ENCODE measurements at places on chromosomes 7 and 10. TPM values are rescaled to one million over a fixed set of nuclear protein-coding genes. Genes with fewer than 3 reads are reported as not detected.

ACSM6 gene
- polyA plus RNA-seq = not detected

POLL gene
- polyA plus RNA-seq = 13.3 TPM

GRM3 gene
- polyA plus RNA-seq = not detected

PRSS37 gene
- not detected for polyA plus RNA-seq

ABCB4 gene
- 0.63 TPM for polyA plus RNA-seq

PAX4 gene
- not detected for polyA plus RNA-seq

SLC18A3 gene
- not detected for polyA plus RNA-seq

GRCh38 chr10:107546284-107546683 is 381.8 kb upstream of the SORCS1 start:
- H3K27ac ChIP-seq = no peak overlapping the region
- no peak for DNase-seq
- no peak overlapping the region for H3K4me3 ChIP-seq
- H3K27me3 ChIP-seq = no peaks in the 10 kb centered on the region
- H3K36me3 ChIP-seq = no peaks in the 10 kb centered on the region
- H3K4me1 ChIP-seq = no peaks in the 10 kb centered on the region

DNA sequence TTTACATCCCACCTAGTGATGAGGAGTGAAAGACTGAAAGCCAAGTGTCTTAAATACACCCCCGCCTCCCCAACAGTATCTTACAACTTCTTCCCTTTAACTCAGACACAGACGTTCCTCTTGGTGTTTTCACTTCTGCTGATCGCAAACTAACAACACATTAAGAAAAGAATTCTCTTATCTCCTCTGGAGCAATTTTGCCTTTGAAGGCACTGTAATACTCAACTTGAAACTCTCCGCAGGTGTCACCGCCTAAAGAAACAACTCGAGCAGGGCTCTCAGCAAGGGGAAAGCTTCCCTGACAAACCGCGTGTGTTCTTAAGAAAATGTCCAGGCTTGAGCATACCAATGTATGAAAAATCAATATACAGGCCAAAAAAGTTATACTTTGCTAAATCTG is 452 bp downstream of the SEMA3C start:
- H3K36me3 ChIP-seq = no peaks in the 10 kb centered on the region
- H3K27ac ChIP-seq = no peak overlapping the region
- no peak for DNase-seq
- H3K4me1 ChIP-seq = no peaks in the 10 kb centered on the region
- no peaks in the 10 kb centered on the region for H3K27me3 ChIP-seq
- peak overlapping the region; percentile 58 for H3K4me3 ChIP-seq

DNA sequence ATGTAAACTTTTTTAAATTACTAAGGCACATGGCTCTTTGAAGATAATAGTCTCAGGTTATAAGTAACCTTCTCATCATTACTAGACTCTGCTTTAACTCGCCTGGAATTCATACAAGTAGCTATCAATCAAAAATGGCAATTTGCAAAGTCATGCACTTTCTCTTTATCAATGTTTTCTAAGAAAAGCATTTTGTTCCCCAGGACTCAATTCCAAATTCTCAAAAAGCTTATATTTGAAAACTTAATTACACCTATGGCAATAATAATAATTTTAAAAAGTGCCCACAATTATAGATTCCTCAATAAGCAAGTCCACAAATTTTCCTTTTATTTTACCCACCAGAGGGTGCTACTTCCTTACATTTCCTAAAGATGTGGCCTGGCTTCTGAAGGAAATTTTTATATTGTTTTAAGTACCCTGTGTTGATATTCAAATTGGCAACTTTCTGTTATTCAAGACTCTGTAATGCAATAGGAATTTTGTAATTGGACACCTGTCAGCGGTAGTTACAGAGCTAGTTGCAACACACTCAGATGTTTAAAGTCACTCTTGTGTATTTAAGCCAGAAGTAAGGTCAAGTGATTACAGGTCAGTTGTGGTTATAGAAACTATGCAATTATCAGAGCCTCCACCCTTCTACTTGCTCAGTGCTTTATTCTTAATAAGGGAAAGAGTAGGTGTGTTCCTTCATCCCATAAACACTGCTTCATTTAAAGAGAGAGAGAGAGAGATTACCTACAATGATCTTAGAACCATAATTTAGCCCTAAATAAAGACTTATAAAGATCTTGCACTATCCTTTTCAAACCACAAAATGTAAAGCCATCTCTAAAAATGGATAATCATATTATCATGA is 47.1 kb upstream of the HYAL4 start:
- DNase-seq = no peak
- H3K4me3 ChIP-seq = no peak overlapping the region
- no peaks in the 10 kb centered on the region for H3K27me3 ChIP-seq
- H3K4me1 ChIP-seq = peaks cover 3% of the 10 kb centered on the region
- no peaks in the 10 kb centered on the region for H3K36me3 ChIP-seq

- no peaks in the 10 kb centered on the region for H3K4me1 ChIP-seq
- H3K27ac ChIP-seq = no peak overlapping the region
- no peak overlapping the region for H3K4me3 ChIP-seq
- DNase-seq = no peak
- no peaks in the 10 kb centered on the region for H3K36me3 ChIP-seq
Observed at GRCh38 chr7:16411391-16411790, 9.9 kb downstream of the CRPPA start.

DNA sequence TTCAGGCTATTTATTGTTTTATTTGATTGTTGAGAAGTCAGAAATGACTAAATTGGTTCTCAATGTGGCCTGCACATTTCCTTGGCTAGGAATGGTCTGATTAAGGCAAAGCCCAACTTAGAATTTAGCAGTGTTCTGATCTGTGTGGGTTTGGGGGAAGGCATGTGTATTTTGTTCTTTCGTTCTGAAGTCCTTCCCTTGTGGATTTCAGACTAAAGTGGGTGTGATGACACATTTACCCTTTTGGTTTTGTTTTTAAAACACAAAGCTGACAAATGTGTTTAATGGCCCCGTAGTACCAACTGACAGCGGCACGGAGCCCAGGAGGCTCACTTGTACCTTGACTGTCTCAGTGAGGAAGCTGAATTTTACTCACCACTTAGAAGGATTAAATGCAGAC is 452.3 kb upstream of the GALNT17 start:
- H3K27me3 ChIP-seq = no peaks in the 10 kb centered on the region
- H3K4me3 ChIP-seq = no peak overlapping the region
- no peaks in the 10 kb centered on the region for H3K36me3 ChIP-seq
- H3K4me1 ChIP-seq = no peaks in the 10 kb centered on the region

DNA sequence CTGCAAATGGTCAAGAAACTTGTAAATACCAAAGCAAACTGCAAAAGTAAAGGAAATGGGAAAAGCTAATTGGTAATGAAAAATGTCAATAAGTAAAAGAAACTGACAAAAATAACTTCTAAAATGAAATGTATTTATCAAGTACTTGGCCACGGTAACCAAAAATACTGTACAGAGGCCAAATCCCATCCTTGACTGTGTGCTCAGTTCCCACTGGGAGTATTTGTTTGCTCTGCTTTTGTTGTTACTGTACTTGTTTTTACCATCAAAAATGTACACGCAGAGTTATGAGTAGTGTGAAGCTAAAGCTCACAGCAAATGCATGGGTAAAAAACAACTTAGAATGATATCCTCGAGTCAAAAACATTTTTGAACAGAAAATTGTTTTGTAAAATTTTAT is 31.1 kb downstream of the ENKUR start:
- H3K36me3 ChIP-seq = no peaks in the 10 kb centered on the region
- H3K4me1 ChIP-seq = no peaks in the 10 kb centered on the region
- H3K4me3 ChIP-seq = no peak overlapping the region
- no peaks in the 10 kb centered on the region for H3K27me3 ChIP-seq

DNA sequence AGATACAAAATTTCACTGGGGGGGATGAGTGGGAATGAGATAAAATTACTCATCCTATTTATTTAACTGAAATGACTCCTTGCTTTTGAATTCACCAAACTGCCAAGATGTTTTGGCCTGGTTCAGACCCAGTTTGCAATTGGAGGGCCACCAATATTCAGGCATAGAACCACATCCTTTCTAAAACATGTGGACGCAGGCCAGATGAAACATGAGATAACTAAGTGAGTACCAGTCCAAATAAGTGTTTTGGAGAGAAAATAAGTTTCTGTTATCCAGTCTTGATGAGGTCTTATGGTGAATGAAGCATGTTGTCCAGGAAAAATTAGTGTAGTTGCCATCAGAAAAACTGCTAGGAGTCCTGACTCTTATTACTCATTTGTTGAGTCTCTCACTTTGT is 36.3 kb upstream of the PDK4 start:
- no peaks in the 10 kb centered on the region for H3K36me3 ChIP-seq
- H3K4me1 ChIP-seq = no peaks in the 10 kb centered on the region

- no peaks in the 10 kb centered on the region for H3K27me3 ChIP-seq
- no peak for DNase-seq
- no peaks in the 10 kb centered on the region for H3K36me3 ChIP-seq
- no peak overlapping the region for H3K27ac ChIP-seq
Observed at GRCh38 chr7:51229106-51229537, 87.5 kb downstream of the COBL start.

DNA sequence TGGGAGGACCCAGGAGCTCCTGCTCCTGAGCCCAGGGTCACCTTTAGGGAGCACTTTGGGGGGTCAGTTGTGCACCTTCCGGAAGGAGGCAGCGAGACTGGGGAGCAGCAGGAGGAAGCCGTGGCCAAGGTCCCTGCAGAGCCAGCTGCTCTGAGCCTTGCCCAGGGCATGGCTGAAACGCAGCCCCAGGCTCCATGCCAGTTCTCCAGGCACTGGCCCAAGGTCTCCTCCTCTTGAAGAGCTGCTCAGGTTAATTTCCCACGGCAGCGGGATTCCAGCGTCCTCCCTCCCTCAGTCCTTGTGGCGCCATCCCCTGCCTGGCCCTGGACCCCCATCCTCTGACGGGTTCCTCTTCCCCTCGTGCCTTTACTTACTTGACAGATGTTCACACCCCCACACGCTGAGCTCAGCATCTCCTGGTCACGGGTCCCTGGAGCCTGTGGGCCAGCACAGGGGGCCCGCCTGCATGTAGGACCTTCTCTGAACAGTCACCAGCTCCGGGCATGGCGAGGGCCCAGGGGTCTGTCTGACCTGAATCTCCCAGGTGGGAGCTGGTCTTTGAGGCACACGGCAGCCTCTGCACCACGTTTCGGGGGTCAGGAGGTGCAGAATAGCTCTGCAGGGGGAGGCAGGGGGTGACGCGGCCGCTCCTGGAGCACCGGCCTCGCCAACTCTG is 16.7 kb upstream of the CFAP46 start:
- no peak for DNase-seq
- no peaks in the 10 kb centered on the region for H3K27me3 ChIP-seq
- no peak overlapping the region for H3K4me3 ChIP-seq

DNA sequence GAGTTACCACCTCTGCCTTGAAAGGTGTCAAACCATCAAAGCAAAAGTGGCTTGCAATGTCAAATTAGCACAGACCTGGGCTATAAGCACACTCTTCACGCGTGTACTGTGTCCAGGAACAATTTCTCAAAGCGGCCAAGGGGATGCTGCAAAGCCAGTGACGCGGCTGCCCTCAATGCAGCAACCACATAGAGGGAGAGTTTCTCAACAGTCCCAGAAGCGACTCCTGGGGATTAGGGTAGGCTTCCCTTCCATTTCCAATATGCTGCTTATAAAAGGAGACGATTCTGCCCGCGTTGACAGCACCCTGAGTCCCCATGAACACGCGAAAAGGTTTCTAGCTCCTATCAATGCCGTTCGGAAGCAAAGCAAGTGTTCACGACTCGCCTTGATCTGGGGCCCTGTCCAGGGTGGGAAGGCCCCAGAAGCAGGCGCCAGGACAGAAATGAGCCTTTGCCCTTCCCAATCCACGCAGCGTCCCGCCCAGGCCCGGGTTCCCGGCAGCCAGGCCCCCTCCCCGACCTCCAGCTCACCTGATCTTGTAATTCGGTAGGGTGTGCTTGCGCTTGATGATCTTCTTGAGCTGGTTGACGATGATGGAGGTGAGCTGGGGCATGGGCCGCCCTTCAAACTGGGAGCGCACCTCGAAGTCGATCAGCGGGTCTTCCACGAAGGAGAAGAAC is 1.3 kb downstream of the PDZD8 start:
- peaks cover 3% of the 10 kb centered on the region for H3K4me1 ChIP-seq
- no peaks in the 10 kb centered on the region for H3K36me3 ChIP-seq
- no peak overlapping the region for H3K27ac ChIP-seq
- peak overlapping the region; percentile 83 for H3K4me3 ChIP-seq
- DNase-seq = peak; percentile 80

GRCh38 chr7:31687024-31687748 is at the start of gene PPP1R17:
TSS of gene PPP1R17 (plus strand) at chr7:31687215. CDS start at chr7:31692442, 5,227 bp downstream.
- H3K27ac ChIP-seq = no peak within 1 kb of the TSS
- H3K27me3 ChIP-seq = no peaks in the 10 kb centered on the region
- H3K36me3 ChIP-seq = no peaks in the 10 kb centered on the region
- DNase-seq = no peak

GRCh38 chr7:11428877-11429581 is 403.0 kb downstream of the THSD7A start:
- H3K27ac ChIP-seq = no peak overlapping the region
- no peaks in the 10 kb centered on the region for H3K27me3 ChIP-seq
- H3K4me3 ChIP-seq = no peak overlapping the region

- no peaks in the 10 kb centered on the region for H3K27me3 ChIP-seq
- H3K4me1 ChIP-seq = no peaks in the 10 kb centered on the region
- H3K27ac ChIP-seq = no peak overlapping the region
Observed at GRCh38 chr7:130305433-130306042, 12.6 kb downstream of the CPA4 start.

DNA sequence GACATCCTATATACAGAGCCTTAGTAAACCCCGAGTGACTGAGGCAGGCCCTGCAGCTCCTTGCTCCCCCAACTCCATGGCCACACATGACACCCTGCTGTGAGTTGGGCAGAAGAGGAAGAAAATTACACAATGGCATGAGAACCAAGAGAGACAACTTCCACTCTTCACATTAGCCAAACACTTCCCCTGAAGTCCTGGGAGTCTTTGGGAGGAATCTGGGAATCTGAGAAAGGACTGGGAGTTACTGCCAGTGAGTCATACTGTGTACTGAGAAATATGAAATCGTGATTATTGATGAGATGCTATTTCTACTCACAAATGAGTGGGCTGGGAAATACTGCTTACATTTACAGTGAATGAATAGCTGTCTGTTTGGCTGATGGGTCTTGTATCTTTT is 116.6 kb downstream of the SPAG6 start:
- H3K4me1 ChIP-seq = no peaks in the 10 kb centered on the region
- H3K27me3 ChIP-seq = no peaks in the 10 kb centered on the region
- H3K36me3 ChIP-seq = no peaks in the 10 kb centered on the region
- H3K4me3 ChIP-seq = no peak overlapping the region
- H3K27ac ChIP-seq = no peak overlapping the region

GRCh38 chr7:124718032-124718766 is 47.4 kb downstream of the GPR37 start:
- no peak overlapping the region for H3K27ac ChIP-seq
- H3K27me3 ChIP-seq = no peaks in the 10 kb centered on the region
- H3K4me3 ChIP-seq = no peak overlapping the region
- H3K4me1 ChIP-seq = no peaks in the 10 kb centered on the region
- no peak for DNase-seq
- H3K36me3 ChIP-seq = no peaks in the 10 kb centered on the region

- H3K27me3 ChIP-seq = no peaks in the 10 kb centered on the region
- DNase-seq = no peak
- no peaks in the 10 kb centered on the region for H3K4me1 ChIP-seq
- no peaks in the 10 kb centered on the region for H3K36me3 ChIP-seq
- no peak overlapping the region for H3K27ac ChIP-seq
Observed at GRCh38 chr10:88273567-88273966, 309.6 kb downstream of the RNLS start.

Data from aorta (tissue), 5 donors.